AG09319 (cell line): ENCODE measurements at places on chromosomes 7 and 10.

- no peak for DNase-seq
These were observed 16.3 kb upstream of the RNF216 start for GRCh38 chr7:5797716-5798115.

- no peak for DNase-seq
These were observed 365.1 kb downstream of the WDR11 start for GRCh38 chr10:121216295-121216694.

- DNase-seq: no peak
These were observed 10.6 kb downstream of the INHBA start for GRCh38 chr7:41692251-41692650.

- no peak for DNase-seq
These were observed at the start of gene PHYHIPL for GRCh38 chr10:59176241-59177030. PHYHIPL (plus strand) TSS chr10:59176643; CDS start chr10:59176854, 211 bp downstream.

GRCh38 chr10:3833046-3833445, 48.0 kb upstream of the KLF6 start:
- DNase-seq: no peak

GRCh38 chr10:116995648-116996047, 9.3 kb downstream of the SHTN1 start:
- no peak for DNase-seq

- DNase-seq: no peak
These were observed 93.3 kb downstream of the SORCS3 start for GRCh38 chr10:104734433-104734832.

GRCh38 chr10:100419911-100420449, 42.8 kb upstream of the WNT8B start:
- DNase-seq: no peak

DNA sequence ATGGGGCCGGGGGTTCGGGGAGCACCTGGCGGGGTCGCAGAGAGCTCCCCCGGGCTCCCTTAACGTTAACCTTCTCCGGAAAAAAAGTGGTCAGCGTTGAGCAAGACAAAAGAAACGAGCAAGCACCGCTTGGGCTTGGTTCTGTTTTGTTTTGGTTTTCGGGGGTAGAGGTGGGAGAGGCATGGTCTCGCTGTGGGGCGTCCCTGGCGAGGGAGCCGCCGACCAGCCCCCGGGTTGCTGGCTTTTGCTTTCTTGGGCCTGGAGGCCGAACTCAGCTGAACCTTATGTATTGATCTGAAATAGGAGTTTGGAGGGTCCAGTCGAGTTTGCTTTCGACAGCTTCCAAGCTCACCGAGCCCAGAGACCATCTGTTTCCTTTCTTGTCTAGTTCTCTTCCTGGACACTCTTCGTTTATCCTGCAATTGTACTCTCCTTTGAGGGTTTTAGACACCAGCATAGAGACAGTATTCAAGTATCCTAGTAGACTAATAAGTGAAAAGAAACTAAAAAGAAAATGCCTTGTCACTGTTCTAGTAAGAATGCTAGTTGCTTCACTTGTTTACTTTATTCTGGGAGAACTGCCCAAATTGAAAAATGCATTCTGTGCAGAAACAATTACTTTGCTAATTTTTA, 980 bp downstream of the FHIP2A start:
- peak; percentile 54 for DNase-seq

- DNase-seq: no peak
These were observed 53.5 kb upstream of the TNS3 start for GRCh38 chr7:47635091-47636080.

DNA sequence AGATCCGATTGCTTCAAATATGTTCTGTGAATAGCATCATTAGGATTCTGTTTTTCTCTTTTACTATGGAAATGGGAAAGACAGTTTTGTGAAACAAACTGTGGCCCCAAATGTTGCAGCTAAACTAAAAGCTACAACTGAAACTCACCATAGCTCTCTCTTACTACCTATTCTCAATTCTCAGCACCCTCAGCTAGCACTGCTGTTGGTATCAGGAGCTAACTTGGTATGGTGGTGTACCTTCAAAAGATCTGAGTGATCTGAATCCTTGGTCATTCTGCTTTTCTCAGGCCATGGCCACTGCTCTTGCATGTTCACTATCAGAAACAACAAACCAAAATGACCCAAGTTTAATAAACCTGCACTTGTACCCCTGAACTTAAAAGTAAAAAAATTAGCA, 1208.0 kb downstream of the SORCS1 start:
- no peak for DNase-seq

DNA sequence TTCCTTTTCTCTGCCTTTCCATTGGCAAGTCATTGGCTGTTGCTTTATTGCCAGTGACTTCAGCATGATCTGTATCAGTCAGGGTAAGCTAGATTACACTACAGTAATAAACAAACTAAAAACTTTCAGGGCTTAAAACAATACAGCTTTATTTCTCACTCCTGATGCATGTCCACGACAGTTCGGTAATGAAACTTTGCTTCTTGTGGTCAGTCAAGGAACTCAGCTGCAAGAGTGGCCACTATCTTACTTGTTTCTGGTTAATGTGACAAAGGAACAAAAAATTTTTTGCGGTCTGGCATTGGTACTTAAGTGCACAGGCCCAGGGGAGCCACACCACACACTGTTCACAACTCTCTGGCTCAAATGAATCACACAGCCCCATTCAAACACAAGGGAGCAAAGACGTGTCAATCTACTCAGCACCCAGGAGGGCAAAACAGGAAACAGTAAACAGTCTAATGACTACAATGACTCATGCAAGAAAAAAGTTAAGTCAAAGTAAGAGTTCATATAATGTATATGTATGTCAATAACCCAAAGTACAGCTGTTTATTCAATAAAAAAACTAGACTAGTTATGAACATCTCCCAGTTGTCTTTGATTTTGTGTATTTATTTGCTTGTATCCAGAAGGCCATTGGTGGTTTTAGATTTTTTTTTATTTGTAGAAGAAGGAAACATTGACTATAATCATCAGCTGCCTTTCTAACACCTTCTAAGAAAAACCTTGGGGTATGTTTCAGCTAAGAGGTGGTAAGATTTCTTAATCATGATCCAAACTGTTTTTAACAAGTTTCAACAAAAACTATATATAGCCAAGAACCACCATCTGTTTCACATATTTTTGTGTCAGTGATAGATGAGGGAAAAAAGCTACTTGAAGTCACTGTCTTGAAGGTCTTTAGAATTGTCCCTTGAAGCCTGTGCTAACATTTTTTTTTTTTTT, 134.4 kb upstream of the FAM3C start:
- DNase-seq: peak; percentile 60

DNA sequence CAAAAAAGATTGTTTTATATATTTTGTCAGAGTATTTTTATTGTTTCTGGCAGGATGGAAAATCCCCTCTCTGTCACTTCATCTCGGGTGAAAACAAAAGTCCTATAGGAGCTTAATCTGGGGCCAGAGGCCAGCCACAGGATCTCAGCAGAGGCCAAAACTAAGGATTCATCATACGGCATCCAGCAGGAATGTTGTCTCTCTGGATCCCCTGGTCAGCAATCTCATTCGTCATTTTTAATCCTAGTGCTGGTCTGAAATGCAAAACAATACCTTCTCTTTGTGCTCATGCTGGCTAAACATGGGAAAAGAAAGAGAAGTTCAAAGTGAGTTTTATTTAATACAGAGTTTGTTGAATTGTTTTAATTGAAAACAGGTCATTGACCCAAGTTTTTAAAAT, 482.5 kb upstream of the AUTS2 start:
- no peak for DNase-seq

DNA sequence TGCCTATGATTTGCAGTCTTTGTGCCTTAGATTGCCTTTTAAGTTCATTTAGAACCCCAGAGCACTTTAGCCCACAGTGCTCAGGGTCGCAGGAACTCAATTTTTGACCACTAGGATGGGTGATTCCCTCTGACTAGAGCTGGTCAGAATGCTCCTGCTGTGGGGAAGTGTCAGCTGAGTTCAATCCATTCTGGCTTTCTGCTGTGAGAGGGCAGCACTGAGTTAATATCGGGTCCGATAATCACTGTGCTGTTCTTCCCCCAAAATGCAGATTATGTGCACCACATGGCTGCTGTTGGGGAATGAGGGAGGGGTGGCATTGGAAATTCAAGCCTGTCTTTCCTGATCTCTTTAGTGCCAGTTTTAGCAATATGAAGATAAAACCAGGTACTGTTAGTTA, 886.4 kb downstream of the DNAJB9 start:
- no peak for DNase-seq

- no peak for DNase-seq
These were observed 43.3 kb upstream of the ECHDC3 start for GRCh38 chr10:11698691-11699549.

DNA sequence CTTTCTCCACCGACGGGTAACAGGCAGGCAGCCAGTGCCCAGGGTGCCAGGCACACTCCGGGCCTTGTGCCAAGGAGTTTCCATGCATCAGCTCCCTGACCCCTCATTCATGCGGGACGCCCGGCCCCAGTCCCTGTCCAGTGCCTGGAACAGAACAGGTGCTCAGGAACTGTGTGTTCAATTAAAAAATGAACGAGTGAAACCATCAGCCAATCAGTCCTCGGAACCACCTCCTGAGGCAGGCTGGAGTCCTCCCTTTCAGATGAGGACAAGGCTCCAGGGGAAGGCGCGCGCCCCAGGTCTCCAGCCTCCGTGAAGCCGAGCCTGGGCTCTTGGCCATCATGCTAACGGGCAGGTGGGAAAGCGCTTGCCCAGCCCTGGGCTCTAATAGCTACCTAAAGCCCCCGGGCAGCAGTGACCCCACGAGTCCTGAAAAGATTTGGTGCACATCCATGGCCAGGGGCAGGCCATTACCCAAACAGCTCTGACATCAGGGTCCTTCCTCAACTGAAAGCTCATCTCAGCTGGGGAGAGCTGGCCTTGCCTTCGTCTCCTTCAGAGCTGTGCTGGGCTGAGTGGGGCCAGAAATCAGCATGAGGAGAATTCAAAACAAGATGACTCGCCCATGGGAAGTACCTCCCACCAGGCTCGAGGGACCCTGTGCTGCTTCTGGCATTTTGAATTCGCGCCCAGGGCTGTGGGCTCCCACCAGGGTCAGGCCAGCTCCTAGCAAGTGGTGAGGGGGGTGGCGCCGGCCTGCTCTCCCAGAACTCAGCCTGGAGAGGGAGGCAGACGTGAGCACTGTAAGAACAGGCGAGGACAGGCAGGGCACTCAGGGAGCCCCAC, 200.5 kb downstream of the MAD1L1 start:
- DNase-seq: no peak

DNA sequence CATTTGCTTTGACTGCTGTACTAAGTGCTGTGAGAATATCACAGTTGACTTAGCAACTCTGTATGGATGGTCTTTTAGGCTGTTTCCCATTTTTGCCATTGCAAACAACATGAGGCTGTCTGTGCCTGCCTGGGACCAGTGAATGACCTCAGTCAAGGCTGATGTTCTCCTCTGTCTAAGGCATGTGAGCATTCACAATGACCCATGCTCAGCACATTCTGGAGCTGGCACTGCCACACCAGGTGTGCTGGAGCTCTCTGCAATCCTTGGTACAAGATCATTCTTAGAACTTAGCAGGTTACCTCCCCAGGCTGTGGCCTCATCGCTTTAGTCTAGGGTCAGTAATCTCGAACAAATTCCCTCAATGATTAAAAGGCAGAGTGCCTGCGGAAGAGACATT, 61.9 kb downstream of the SH3PXD2A start:
- no peak for DNase-seq

- no peak for DNase-seq
These were observed 83.4 kb downstream of the NEURL1 start for GRCh38 chr10:103576862-103577261.

DNA sequence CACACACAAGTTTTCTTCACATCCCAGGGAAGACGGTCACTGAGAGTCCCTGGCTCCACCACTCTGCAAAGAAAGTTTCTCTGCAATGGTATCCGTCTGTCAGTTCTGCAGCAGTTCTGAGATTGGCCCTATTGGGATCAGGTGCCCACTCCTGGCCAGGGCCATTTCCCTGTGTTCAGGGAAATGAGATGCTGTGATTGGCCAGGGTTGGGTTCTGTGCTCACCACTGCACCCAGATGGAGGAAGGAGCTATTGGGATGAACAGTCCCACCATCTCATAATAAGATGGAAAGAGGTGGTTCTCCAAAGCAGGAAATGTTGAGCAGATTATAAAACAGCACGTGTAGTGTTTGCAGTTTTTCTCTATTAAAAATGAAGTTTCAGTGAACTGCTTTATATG, 13.3 kb upstream of the PIP4K2A start:
- no peak for DNase-seq

DNA sequence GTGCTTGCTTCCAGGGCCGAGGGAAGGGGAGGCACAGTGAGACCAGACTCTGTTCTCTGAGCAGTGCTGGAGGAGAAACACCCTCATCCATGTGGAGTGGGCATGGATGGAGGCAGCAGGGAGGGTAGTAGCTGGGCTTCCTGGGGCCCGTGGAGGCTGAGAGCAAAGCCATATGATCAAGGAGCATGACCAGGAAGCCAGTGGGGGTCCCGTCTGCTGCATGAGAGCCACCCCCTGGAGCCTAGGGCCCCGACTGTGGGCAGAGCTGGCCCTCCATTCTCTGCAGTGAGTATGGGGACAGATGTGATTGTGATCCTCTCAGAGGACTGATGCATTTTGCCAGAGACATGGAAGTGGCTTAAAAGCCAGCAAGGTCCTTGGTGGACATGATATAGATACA, 61.6 kb downstream of the CCNY start:
- no peak for DNase-seq

DNA sequence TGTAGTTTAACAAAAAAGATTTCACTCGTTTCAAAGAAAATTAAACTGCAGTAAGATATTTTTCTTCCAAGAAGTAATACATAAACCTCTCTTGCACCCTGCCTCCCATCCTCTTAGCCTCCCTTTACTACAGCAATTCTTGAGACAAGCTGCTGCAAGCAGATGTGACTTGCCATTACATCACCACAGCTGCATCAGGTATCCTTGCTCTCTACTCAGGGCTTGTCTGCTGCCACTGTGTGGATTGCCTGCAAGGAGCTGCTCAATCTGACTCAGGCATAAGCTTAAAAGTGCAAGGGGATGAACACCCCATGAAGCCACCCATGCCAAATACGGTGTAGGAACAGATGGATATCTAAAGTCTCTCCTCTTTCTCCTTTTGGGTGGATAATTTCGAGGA, 609.9 kb downstream of the DNAJB9 start:
- DNase-seq: no peak

DNA sequence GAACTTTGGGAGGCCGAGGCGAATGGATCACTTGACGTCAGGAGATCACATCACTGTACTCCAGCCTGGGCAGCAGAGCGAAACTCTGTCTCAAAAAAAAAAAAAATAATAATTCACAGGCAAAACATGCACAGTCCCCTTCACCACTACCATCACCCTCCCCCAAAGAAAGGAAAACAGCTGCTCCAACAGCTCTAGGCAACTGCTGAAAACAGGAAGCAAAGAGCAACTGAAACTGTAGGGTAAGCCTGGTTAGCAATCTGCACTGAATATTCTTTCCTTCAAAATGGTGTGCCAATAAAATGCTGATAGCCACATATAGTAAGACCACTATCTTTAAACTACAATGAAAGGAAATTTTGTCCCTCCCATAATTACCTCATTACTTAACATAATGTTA, 11.8 kb downstream of the NT5C2 start:
- DNase-seq: no peak
